ENCODE measurements at places on chromosomes 2 and 18.
A peak's percentile ranks its signal among the peaks of the same experiment; 100 is the strongest.

DNA sequence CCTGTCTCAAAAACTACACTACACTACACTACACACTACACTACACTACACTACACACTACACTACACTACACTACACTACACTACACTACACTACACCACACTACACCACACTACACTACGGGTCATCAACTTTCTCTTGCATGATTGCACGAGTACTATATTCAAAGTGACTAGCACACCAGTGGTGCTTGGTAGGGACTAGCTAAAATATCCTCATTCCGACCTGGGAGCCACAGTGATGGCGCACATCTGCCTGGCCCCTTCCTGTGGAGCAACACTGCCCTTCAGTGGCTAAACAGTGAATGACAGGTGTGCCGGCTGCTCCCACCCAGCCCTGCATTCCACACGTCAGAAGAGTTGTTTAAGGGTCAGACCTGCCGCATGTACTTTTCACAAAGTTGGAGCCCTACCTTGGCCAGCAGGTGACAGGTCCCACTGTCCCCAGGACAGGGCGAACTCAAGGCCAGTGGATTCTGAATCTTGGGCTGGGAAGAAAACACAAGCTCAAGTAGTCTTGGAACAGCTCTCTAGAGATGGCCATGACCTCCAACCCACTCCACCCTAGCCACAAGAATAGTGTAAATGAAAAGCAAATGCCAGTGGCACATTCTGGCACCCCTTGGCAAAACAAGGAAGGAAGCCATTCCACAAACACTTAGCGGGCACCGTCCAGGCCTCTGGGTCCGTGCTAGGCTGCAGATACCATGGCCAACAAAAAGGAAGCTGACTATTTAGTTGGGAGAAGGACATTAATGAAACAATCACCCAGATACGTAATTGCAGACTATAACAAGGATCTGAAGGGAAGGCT lies 79.7 kb upstream of the MSH2 start:
- DNase-seq: peak; percentile 75

- DNase-seq: no peak
Observed at GRCh38 chr2:182006595-182007341, 21.1 kb downstream of the PPP1R1C start.

DNA sequence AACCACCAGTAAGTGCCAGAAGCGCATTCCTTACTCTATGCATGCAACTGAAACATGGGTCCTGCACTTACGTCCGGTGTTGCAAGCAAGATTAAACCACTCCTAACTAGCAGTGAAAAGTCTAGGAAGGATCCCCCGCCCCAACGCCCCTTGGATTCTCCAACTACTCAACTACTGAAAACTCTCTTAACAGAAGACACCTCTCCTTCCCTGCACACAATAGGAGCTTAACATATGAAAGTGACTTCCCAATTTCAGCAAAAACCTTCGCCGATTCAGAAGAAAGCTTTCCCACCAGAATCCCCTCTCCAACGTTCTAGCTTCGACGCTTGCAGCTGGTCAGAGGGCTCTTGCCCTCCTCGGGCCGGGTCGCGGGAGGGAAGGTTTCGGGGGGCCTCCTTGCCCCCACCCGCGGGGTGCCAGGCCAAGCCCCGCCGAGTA lies 578 bp downstream of the IWS1 start:
- no peak for DNase-seq

GRCh38 chr2:1421731-1422130 lies 8.5 kb downstream of the TPO start:
- no peak for DNase-seq

DNA sequence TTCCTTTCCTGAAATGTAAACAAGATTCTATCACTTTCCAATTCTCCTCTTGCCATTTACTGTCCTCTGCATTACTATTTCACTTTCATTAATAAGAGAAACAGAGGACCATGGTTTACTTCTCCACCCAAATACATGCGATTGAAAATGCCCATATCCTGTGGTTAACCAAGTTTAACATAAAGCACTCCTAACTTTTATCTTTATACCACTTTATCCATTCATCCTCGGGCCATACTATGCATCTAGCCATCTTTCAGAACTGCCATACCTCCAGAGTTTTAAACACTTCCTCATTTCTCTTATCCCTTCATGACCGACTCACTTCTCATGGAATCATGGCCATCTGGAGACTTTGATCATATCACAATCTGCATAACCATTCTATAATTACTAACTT lies 1182.3 kb downstream of the CNTNAP5 start:
- DNase-seq: no peak

DNA sequence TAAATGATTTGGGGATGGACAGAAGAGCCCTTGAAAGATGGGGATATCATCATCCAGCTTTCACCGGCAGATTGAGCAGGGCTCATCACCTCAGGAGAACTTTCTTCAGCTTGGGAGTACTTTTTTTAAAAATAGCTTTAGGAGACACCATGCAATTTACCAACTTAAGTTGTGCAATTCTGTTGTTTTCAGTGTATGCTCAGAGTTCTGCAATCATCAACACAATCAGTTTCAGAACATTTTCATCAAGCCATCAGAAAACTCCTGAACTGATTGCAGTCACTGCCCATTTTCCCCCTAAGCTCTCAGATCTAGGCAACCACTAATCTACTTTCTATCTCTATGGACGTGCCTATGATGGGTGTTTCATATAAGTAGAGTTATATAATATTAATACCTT lies 117.7 kb downstream of the CRIM1 start:
- no peak for DNase-seq

DNA sequence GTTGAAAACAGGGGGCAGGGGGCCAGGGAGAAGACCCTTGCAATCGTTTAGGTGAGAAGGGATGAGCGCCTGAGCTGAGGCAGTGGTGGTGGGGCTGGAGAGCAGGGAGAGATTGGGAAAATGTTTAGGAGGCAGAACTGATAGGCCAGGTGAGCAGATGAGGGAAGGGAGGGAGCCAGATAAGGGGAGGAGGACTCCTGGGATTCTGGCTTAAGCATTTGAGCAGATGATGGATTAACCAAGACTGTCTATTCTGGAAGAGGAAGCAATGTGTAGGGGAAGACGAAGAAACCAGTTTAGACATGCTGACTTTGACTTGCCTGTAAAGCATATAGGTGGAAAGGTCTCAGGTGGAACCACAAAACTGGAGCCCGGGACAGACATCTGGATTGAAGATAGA lies 49.9 kb upstream of the ASPRV1 start:
- DNase-seq: no peak

DNA sequence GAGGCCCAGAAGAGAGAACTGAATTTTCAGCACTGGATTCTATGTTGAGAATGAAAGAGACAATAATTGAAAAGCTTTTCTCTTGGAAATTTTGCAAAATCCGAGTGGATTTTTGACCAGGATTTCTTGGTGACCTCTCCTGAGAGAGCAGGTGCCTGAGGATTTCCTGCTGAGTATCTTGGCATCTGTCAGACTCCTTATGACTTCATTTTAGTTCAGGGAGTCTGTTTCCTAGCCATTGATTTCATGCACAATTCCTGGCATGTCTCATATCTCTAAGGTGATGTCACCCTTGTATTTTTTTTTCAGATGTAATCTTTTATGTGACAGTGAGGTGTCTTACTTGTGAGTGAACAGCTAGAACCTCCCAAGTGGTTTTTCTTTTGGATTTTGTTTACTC lies 195.9 kb downstream of the NEDD4L start:
- DNase-seq: no peak

- no peak for DNase-seq
Observed at GRCh38 chr2:119818792-119819191, 59.1 kb downstream of the PTPN4 start.

DNA sequence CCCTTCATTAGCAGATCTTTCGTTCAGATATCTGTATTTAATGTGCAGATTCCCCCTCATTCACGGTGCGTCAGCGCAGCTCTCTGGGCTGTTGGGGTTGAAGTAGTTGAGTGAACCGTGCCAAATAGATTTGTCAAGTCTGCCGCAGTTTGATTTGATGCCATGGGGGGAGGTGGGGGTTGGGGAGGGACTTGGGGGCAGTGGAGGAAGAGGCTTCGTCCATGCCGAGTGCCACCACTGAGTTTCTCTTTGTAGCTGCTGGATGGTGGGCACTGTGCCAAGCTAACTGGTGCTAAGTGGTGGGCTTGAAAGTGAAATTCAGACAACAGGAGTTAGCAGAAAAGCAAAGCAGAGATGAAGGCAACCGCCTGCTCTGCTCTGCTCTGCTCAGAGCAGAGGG lies 47.9 kb downstream of the NRP2 start:
- no peak for DNase-seq

GRCh38 chr2:98458207-98458606 lies 13.5 kb downstream of the INPP4A start:
- DNase-seq: no peak

DNA sequence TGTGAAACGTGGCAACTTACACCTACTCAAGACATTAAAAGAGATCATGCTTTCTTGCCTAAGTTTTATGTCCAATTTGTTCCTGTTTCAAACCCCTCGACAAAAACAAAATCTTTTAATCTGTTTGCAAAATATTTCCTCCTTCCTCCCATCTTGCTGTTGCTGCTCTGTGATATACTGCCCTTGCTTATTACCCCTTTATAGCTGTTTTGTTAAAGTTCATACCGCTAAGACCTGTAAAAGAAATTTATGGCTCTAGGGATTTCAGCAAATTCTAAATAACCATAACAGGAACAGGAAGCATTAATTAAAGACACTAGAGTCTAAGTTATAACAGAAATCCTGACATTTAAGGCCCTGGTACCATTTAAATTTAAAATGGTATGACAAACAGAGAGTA lies 1268.2 kb upstream of the PIK3C3 start:
- DNase-seq: no peak
